Activated CD4-positive, CD25-positive, alpha-beta regulatory T cell treated with anti-CD3 and anti-CD28 coated beads, Interleukin-2, amount 50 U/mL, for 16 hours (primary cell): ENCODE measurements at places on chromosomes 2 and 18.

GRCh38 chr2:240629968-240630770, 4.9 kb downstream of the GPR35 start:
- no peak for DNase-seq

GRCh38 chr18:59358414-59358711, 702 bp downstream of the LMAN1 start:
- DNase-seq, result no peak

DNA sequence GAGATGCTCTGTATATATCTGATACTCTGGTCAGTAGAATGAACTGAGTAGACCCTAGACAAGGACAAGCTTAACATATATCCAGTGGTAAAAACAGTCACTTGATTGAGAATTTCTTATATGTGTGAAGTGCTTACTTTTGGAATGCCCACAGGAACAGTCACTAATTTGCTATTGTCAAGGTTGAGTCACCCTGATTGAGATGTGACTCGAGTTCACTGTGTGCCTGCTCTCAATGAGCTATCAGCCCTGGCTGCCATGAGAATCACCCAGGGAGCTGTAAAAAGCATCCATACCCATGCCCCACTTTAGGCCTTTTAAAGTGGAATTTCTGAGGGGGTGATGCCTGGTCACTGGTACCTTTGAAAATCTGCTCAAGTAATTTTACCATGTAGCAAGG, 283.7 kb downstream of the SUCLG1 start:
- no peak for DNase-seq

- no peak for DNase-seq
Measured at GRCh38 chr2:74080346-74080745, 67.4 kb downstream of the BOLA3 start.

GRCh38 chr18:27983780-27984179, 193.2 kb downstream of the CDH2 start:
- DNase-seq, result no peak

DNA sequence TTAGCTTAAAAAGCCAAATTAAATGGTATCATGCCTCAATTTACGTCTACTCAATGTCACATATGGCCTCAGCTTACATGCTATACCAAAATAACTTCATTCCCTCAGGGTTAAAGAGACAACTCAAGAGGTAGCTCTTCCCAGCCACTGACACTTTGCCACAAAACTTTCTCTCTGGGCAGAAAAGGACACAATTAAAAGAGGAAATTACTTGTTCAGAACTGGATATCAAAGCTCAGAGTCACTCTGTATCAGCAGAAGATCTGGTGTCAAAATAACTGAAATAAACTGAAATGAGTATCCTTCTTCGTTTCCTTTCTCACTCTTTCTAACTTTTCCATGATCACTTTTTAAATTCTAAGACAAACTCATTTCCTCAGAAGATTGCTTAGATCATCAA, 108.7 kb downstream of the ZNF521 start:
- DNase-seq, result no peak

- DNase-seq, result no peak
Measured at GRCh38 chr2:58350484-58350883, 109.4 kb upstream of the FANCL start.

- DNase-seq, result no peak
Measured at GRCh38 chr18:44521668-44522022, 159.0 kb upstream of the SETBP1 start.

- no peak for DNase-seq
Measured at GRCh38 chr2:54471221-54471711, 15.1 kb downstream of the SPTBN1 start.

DNA sequence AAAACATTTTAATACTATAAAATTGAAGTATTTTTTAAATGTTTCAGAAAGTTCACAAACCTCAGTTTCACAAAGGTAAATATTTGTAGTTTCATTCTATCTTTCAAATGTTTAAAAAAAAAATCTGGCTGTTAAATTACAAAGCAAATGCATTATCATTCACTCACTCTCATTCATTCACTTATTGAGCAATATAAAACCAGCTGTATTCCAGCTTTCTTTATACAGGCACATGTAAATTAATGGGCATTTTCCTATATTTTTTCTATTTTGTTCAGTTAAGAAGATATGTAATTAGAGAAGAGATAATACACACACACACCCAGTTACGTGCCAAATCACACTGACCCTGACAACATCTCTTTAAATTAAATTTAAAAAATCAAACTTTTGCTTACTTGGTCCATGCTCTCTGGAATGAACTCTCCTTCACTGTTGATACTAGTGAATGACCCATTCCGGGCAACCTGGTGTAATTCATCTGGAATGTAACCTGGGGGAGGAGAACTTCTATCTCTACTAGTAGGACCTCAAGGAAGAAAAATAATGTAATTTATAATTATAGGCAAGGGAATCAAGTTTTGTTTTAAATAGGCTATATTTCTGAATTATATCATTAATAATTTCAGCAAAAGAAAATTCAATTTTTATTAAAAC, 32.5 kb upstream of the ERCC3 start:
- no peak for DNase-seq

DNA sequence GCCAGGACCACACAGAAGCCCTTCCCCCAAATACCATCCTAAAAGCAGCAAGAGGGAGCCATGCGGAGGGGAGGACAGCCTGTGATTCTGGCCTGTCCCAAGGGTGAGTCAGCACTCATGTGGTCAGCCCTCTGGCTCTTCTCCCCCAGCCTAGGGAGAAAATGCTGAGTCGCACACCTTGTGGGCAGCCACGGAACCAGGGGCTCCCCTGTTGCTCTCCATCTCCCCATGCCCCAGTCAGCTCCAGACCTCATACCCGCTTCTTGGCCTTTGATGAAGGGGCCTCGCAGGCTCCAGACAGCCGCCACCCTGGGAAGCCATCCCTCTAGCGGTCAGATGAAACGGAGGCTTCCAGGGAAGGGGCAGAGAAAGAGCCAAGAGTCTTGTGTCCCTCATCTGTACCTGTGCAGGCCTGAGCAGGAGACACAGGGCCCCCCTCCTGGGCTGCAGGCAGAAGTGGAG, 181.3 kb upstream of the SIX2 start:
- no peak for DNase-seq

- no peak for DNase-seq
Measured at GRCh38 chr2:45014016-45014702, 4.9 kb upstream of the SIX2 start.

DNA sequence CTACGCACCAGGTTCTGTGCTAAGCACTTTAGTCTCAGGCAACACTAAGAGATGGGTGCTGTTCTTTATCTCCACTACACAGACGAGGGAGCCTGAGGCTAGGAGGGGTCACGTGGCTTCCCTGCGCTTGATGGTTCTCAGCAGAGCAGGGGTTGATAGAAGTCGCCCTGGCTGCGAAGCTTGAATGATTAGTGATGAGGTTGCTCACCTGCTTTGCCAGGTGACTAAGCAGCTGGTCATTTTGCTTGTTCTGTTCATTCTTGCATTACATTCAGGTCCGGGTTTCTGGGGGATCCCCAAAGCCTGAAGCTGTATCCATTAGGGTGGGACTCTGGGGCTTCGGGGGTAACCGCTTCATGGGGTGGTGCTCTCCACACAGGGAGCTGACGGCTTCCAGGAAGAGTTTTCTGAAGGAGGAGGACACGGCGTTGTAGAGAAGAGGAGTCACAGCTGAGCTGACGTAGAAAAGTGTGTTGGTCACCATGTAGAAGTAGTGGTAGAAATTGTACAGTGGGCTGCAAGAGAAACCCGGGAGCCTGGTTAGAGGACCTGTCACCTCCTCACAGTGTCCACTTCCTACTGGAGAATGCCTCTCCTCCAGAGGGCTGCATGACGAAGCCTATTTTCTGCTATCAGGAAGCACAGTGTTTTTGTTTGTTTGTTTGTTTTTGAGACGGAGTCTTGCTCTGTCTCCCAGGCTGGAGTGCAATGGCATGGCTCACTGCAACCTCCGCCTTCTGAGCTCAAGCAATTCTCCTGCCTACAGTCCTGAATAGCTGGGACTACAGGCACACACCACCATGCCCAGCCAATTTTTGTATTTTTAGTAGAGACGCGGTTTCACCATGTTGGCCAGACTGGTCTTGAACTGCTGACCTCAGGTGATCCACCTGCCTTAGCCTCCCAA, 11.5 kb downstream of the NTSR2 start:
- no peak for DNase-seq

- DNase-seq, result no peak
Measured at GRCh38 chr2:85111819-85112281, 21.3 kb upstream of the TCF7L1 start.

DNA sequence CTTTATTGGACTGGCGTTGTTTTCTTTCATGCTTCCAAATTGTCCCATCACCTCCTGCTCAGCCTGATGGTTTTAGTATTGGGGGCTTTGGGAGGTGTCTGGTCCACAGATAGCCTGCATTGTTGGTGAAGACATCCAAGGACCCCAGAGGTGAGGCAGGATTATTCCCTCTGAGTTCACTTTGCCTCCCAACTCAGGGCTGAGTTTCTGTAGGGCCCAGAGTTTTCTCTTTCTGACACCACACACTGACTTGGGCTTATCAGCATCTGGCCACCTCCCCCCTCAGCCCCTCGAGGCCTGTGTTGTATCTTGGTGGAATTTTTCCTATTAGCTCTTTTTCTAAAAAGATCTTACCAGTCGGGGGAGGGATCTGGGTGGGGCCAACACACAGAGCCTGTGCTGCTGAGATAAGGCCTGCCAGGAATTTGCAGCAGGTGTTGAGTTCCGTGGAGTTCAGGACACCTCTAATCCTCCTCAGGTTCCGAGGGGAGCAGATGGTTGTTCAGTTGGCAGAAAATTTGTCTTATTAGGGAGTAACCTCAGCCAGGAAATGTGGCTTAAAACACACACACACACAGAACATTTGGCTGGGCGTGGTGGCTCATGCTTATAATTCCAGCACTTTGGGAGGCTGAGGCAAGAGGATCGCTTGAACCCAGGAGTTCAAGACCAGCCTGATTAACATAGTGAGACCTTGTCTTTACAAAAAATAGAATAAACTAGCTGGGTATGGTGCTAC, 7.3 kb downstream of the EMILIN2 start:
- DNase-seq, result no peak

DNA sequence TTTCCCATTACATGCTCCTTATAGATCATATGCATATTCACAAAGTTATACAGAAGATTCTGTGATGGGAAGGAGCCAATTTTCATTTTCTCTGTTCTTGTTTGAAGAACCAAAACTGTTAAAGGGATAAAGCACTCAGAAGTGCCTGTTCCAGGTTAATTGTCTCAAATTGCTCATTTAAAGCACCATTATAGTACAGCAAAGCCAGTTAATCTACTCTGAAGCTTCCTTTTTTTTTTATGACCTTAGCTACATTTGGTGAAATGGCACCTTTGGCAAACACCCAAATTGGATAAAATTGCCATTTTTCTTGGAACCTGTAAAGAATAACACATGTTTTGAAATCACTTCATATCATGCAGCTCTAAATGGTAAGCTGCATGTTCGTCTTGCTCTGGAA, 1092.3 kb downstream of the BCL11A start:
- no peak for DNase-seq

GRCh38 chr2:42047488-42048298, at the start of gene PKDCC:
Gene PKDCC (plus strand): TSS chr2:42048021. CDS start chr2:42048200, 179 bp downstream.
- no peak for DNase-seq

- no peak for DNase-seq
Measured at GRCh38 chr2:64652231-64653108, 1.2 kb downstream of the SERTAD2 start.

- DNase-seq, result no peak
Measured at GRCh38 chr18:50726960-50727589, 92.7 kb downstream of the MRO start.

DNA sequence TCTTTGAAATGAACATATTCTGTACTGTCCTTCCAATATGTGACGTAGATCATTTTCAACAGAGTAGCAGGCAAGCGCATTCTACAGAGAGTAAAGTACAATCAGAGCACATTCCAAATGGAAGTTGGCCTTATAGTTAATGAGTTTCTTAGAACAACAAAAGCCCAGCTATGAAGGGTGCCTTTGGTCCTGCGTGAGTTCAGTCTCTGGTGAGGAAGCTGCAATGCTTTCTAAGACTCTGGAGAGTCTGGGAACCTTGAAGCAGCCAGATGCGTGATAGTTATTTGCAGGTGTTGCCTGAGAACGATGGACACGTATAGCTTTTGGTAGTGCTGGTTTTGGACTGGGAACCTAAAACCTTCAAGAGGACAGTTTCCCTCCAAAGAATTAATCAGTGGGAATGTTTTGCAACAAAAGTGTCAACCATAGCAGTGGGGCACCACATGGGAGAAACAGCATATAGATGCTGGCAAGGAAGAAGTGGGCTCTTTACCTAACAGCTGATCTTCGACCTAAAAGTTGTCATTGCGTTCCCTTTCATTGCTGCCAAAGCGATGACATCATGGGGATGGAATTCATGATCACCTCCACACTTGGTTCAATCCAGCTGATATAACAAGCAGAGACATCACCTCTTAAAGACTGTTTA, 9.3 kb upstream of the SNORC start:
- no peak for DNase-seq

DNA sequence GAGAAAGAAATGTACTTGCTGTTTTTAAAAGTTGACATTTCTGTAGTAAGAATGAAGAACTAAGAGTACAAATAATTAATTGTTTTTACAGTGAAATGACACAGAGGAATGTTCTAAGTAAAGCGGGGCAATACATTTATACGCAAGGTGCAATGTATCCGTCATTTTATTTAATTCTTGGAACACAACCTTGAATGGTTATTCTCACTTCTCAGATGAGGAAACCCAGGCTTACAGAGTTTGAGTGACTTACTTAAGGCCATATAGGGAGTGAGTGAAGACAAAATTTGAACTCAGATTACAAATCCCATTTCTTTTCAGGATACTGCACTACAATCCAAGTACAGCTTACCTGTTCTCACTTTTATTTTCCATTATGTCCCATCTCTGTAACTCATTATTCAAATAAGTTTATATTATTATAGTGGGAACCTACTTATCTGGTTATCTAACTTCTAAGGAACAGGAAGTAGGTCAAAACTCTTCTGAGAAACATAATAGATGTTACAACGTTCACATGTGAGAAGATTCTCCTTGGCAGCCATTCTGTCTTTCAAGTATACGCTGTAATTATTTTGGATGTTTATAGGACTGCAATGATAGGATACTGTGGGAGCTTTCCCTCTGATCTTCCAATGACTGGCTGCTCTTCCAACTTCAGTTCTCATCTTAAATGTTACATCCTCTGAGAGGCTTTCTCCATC, 12.3 kb upstream of the STK17B start:
- DNase-seq, result no peak

DNA sequence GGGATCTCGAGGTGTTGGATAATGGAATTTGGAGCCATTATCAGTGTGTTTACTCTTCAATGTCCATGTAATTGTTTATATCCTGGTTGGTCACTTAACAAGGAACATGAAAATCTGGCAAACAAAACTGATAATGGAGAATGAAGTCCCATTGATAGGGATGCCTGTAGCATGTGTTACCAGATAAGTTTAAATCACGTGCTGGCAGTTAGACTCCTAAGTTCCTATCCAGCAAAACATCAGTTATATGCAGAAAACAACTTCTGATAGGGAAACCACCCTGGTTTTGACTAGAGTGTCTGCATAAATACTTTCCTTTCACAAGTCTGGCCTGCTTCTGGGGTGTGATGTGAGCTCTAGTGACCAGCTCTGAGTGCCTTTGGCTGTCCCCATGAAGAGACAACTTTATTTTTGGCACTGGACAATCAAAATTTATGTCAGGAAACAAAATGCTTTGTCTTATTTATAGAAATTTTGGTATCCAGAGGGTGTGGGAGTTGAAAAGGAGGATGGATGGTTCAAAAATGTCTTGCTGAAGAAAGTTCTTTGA, 82.0 kb downstream of the FHOD3 start:
- no peak for DNase-seq

- DNase-seq, result no peak
Measured at GRCh38 chr2:127606625-127607398, 39.1 kb upstream of the GPR17 start.
